ENCODE measurements at places on chromosomes 6 and 20. TPM values are rescaled to one million over a fixed set of nuclear protein-coding genes. Genes with fewer than 3 reads are reported as not detected.

The SEMG1 gene
- not detected for total RNA-seq

The PBOV1 gene
- total RNA-seq, result not detected

The TGM3 gene
- total RNA-seq, result 0.09 TPM

The BICRAL gene
- total RNA-seq, result 3.3 TPM

The IP6K3 gene
- not detected for total RNA-seq

The TMEM200A gene
- 31.3 TPM for total RNA-seq

The LINC00237 gene
- total RNA-seq, result not detected

The MATN4 gene
- total RNA-seq, result not detected

The CALHM6 gene
- total RNA-seq, result not detected

The HSPA12B gene
- total RNA-seq, result 1.9 TPM

The BYSL gene
- 11.5 TPM for total RNA-seq

The TAP2 gene
- total RNA-seq, result 28.9 TPM

The SLX4IP gene
- 3.9 TPM for total RNA-seq

The SMPDL3A gene
- 57.7 TPM for total RNA-seq

The SLC22A2 gene
- total RNA-seq, result not detected

The C6orf52 gene
- not detected for total RNA-seq

The HCRTR2 gene
- total RNA-seq, result not detected

The OR2H1 gene
- total RNA-seq, result not detected
